ENCODE measurements at places on chromosomes 4 and X.

- no peak for DNase-seq
Observed at GRCh38 chr4:89489338-89489771, 181.8 kb upstream of the GPRIN3 start.

DNA sequence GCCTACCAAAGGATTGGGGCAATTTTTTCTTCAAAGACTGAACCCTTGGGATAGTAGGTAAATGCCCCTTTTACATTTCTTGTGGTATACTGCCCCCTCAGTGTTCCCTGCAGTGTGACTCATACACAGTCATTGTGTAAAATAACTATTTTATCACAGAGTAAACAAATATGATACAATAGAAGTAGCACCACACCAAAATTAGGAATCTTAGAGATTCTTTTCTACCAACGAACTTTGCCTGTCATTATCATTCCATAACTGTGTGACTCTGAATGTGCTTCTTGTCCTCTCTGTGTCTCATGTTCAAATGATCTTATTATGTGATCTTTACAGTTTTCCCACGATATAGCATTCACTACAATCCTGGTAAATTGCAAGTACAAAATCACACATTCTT, 517.0 kb downstream of the ZIC3 start:
- no peak for DNase-seq

DNA sequence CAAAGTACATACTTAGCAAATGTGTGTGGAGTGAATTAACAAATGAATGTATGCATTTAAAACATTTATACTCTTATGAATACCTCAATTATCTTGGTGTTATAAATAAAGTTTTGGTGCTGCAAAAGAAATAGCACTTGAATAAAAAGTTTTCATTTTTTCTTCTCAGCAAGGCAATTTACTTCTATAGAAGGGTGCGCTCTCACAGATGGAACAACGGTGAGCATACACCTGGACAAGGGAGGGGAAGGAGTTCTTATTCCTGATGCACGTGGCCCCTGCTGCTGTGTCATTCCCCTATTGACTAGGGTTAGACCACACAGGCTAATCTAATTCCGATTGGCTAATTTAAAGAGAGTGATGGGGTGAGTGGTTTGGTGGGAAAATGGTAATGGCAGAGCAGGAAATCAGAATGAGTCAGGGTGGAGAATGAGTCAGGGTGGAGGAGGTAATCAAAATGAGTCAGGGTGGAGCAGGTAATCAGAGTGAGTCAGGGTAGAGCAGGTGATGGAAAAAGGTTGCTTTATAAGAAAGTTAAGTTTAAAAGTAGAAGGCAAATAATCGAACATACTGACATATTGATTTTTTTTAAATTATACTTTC, 28.2 kb upstream of the PGK1 start:
- DNase-seq, result no peak

DNA sequence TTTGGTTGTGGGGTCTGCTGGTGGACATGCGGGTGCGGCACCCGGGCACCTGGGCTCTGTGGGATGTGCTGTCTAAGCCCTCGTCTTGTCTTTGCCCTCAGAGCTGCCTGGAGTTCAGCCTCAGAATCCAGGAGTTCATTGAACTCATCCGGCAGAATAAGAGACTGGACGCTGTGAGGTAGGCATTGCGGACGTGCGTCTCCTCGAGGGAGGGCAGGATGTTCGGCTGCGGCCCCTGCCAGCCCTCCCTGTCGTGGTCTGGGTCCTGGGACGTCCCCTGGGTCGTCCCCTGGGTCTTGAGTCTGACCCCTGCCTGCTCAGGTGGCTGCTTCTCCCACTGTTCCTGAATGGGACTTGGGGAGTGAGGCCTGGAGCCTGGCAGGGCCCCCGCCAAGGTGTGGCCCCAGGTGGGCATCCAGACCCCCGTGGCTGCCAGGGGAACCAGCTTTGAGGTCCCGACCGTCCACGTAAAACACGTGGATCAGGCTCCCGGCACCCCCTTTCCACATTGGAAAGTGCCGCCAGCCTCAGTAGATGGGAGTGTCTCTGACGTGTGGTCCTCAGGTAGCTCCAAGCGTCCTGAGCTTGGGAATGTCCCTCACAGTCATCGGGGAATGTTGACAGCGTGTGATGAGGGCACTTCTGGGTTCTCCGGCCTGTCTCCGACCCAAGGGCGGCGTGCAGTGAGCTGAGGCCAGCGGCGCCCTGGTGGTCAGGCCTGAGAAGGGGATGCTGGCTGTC, 19.3 kb upstream of the UVSSA start:
- no peak for DNase-seq

DNA sequence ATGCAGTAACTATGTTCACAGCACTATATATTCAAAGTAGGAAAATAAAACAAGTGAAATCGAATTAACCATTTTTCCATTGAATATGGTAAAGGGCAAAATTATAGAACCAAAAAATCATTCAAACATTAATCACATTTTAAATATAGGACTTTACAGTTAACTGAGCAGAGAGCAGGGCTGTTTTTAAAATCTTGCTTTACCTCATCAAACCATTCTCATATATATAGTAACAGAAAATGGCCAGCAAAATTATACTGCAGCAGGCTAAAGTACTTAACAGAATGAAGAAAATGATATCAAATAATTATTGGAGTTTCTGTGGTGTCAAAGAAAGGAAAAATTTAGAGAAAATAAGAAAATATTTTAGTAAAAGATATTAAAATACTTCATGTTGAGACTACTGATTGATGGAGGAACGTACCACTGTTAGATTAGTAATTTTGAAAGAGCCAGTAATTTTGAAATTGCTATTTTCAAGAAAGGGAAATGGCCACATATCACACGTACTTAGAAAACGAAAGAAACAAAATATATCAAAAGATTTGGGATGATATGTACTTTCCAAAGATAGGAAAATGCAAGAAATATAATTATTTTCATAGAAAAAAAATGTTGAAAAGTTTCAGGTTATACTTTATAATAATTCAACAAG, 813.7 kb downstream of the DMD start:
- no peak for DNase-seq

GRCh38 chr4:175720722-175721121, 91.3 kb downstream of the GPM6A start:
- DNase-seq, result no peak

DNA sequence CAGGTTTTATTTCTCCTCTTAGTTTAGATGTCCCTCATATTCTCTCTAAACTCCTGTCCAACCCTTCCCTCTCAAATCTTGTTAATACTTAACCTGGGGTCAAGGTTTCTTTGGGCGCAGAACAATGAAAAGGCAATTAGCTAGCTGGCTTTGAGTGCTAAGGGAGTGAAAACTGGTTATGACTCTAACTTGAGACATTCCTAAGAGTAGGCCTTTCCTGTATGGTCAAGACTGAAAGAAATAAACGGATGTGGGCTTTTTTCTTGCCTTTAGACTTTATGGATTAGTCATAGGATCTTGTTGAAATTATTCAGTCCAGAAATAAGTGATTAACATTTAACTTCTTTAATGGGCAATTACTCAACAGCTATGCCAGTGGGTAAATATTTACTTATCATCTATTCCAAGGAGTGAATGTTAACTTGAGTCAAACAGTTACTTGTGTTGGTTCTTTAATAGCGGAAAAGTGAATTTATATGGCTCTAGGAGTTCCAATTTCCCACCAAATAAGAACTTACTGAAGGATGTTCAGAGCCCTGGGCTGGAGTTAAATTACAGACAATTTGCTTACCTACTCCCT, 141.7 kb upstream of the SCML1 start:
- DNase-seq, result no peak

DNA sequence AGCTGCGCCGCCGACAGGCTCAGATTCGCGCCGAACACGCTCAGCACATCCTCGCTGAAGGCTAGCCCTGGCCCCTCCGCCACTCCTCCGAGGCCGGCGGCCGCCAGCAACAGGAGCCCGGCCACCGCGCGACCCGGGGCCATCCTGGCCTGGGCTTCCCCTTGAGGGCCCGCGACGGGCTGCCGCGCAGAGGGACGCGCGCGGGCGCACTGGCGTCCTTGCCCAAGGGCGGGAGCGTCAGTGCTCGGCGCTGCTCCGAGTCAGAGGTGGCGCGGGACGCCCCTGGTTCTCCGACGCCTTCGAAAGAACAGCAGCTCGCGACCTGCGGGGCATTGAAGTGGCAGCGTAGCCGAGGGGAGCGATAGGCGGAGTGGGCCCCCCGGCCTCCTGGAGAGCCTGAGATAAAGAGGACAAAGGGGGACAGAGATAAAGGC, 745 bp downstream of the SLC39A8 start:
- DNase-seq, result no peak
